ENCODE measurements at places on chromosomes 7 and 10.

- peaks cover 48% of the 10 kb centered on the region for H3K4me1 ChIP-seq
- H3K27me3 ChIP-seq, result no peaks in the 10 kb centered on the region
- no peaks in the 10 kb centered on the region for H3K36me3 ChIP-seq
- no peak overlapping the region for H3K4me3 ChIP-seq
- no peak for DNase-seq
- no peak overlapping the region for H3K27ac ChIP-seq
Measured at GRCh38 chr10:121322046-121322445, 276.2 kb downstream of the FGFR2 start.

- no peak overlapping the region for H3K4me3 ChIP-seq
- H3K27ac ChIP-seq, result no peak overlapping the region
- no peaks in the 10 kb centered on the region for H3K4me1 ChIP-seq
- no peaks in the 10 kb centered on the region for H3K36me3 ChIP-seq
- peaks cover 17% of the 10 kb centered on the region for H3K27me3 ChIP-seq
- no peak for DNase-seq
Measured at GRCh38 chr7:120852700-120853099, 5.2 kb downstream of the TSPAN12 start.

GRCh38 chr7:30309302-30309701 lies 24.9 kb downstream of the ZNRF2 start:
- H3K4me3 ChIP-seq, result no peak overlapping the region
- DNase-seq, result no peak
- peaks cover 19% of the 10 kb centered on the region for H3K4me1 ChIP-seq
- no peaks in the 10 kb centered on the region for H3K27me3 ChIP-seq
- no peak overlapping the region for H3K27ac ChIP-seq
- H3K36me3 ChIP-seq, result no peaks in the 10 kb centered on the region

DNA sequence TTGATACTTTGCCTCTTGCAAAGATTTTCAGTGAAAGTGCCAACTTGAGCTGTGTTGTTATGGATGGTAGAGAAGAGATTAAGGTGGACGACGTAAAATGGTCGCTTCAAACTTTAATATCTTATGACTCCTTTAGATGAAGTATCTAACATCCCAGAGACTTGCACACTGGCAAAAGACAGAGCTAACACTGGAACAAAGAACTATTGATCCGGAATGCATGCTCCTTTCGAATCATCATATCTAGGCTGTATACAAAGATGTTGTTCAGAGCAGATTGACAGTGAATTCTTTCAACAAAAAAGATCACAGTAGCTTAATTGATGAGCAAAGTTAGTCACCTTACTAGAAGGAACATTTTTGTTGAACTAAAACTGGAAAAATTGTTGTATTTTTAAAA lies 592.7 kb downstream of the NXPH1 start:
- no peak for DNase-seq
- no peaks in the 10 kb centered on the region for H3K4me1 ChIP-seq
- H3K4me3 ChIP-seq, result no peak overlapping the region
- no peak overlapping the region for H3K27ac ChIP-seq
- H3K36me3 ChIP-seq, result no peaks in the 10 kb centered on the region

DNA sequence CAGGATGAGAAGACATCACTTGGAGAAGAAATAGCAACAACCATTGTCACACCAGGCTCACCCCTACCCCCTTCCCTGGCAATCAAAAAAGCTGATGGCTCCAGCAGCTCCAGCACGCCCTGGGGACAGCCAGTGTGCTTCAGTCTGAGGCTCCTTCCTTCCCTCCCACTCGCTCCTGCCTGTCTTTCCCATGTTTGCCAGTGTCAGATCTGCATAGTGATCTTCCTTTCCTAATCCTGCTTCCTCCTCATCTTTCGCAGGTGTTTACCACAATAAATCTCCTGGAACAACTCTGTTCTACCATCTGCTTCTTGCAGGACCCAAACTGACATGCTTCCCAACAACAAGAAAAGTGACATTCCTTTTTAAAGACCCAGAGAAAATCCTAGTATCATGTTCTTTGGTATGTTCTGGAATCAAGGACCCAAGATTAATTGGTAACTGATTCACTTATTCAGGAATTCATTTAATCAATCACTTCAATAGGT lies 57.1 kb downstream of the STEAP1B start:
- H3K4me3 ChIP-seq, result no peak overlapping the region
- peaks cover 5% of the 10 kb centered on the region for H3K4me1 ChIP-seq
- no peak overlapping the region for H3K27ac ChIP-seq
- H3K36me3 ChIP-seq, result no peaks in the 10 kb centered on the region
- DNase-seq, result no peak
- H3K27me3 ChIP-seq, result no peaks in the 10 kb centered on the region

DNA sequence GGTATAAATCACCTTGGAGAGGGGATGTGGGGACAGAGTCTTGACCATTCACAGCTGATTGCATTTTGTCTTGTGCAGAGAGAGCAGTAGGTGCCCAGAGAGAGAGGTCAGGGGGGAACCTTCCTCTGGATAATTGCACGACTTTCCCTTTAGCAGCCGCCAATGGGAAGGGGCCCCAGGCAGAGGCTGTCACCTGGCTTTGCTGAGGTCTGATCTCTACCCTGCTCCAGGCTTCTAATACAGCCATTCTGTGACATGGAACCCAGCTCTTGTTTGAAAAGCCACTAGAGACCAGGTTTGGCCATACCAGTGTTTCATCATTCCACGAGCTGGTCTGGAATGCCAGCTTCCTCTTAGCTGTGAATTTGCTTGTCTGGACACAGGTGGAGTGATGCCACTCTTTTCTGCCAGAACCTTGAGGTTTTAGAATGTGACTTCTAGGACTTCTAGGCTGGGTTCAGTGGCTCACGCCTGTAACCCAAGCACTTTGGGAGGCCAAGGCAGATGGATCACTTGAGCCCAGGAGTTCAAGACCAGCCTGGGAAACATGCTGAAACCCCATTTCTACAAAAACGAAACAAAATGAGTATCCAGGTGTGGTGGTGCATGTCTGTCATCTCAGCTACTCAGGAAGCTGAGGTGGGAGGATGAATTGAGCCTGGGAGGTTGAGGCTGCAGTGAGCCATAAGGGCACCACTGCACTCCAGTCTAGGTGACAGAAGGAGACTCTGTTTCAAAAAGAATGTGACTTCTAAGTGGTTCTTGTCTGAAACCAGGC lies 159.9 kb downstream of the CAMK1D start:
- H3K27ac ChIP-seq, result no peak overlapping the region
- H3K27me3 ChIP-seq, result no peaks in the 10 kb centered on the region
- H3K4me3 ChIP-seq, result no peak overlapping the region
- H3K4me1 ChIP-seq, result no peaks in the 10 kb centered on the region
- DNase-seq, result no peak
- no peaks in the 10 kb centered on the region for H3K36me3 ChIP-seq

All from keratinocyte (primary cell).